Ascending aorta (tissue), 2 donors: ENCODE measurements at places on chromosomes 12 and 14. TPM values are rescaled to one million over a fixed set of nuclear protein-coding genes. Genes with fewer than 3 reads are reported as not detected.

DNA sequence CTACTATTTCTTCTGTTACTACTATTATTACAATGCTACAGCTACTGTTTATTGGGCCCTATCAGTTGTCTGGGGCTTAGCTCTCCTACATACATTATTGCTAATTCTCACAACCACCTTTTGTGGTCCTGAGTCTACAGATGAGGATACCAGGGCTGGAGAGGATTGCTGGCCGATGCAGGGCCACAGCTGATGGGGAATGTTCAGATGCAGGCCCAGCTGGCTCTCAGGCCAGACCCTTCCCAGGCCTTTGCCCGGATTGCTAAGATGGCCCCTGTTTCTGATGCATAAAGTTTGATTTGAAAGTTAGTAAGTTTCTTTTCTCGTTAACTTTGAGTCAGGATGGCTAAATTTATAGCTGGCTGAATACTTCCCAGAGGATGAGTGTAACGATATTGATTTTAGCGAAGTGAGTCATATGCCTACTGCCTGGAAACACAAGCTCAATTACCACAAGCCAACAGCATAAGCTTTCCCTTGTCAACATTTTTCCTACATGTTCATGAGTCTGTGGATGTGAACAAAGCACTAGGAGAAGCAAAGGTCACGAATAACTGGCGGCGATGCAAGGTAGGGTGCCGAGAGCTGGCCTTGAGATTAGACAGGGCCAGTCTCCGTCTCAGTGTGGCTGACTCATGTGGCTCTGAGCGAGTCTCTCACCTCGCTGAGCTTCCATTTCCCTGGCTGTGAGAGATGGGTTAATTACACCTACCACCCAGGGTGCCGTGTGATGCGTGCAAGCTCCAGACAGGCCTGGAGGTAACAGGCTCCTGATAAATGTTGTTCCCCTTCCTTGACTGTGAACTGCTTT is 111.0 kb downstream of the BEGAIN start:
- no peaks in the 10 kb centered on the region for H3K36me3 ChIP-seq
- H3K4me1 ChIP-seq: no peaks in the 10 kb centered on the region
- H3K27ac ChIP-seq: no peak overlapping the region
- H3K27me3 ChIP-seq: no peaks in the 10 kb centered on the region
- DNase-seq: no peak

GRCh38 chr14:48937541-48938195 is 648.5 kb downstream of the RPS29 start:
- H3K4me1 ChIP-seq: no peaks in the 10 kb centered on the region
- no peak overlapping the region for H3K27ac ChIP-seq
- no peak overlapping the region for H3K4me3 ChIP-seq
- no peak for DNase-seq
- no peaks in the 10 kb centered on the region for H3K27me3 ChIP-seq
- no peaks in the 10 kb centered on the region for H3K36me3 ChIP-seq

GRCh38 chr14:67577181-67577808 is 22.8 kb downstream of the PIGH start:
- no peaks in the 10 kb centered on the region for H3K4me1 ChIP-seq
- no peaks in the 10 kb centered on the region for H3K36me3 ChIP-seq
- no peak overlapping the region for H3K27ac ChIP-seq
- no peaks in the 10 kb centered on the region for H3K27me3 ChIP-seq
- H3K4me3 ChIP-seq: no peak overlapping the region

DNA sequence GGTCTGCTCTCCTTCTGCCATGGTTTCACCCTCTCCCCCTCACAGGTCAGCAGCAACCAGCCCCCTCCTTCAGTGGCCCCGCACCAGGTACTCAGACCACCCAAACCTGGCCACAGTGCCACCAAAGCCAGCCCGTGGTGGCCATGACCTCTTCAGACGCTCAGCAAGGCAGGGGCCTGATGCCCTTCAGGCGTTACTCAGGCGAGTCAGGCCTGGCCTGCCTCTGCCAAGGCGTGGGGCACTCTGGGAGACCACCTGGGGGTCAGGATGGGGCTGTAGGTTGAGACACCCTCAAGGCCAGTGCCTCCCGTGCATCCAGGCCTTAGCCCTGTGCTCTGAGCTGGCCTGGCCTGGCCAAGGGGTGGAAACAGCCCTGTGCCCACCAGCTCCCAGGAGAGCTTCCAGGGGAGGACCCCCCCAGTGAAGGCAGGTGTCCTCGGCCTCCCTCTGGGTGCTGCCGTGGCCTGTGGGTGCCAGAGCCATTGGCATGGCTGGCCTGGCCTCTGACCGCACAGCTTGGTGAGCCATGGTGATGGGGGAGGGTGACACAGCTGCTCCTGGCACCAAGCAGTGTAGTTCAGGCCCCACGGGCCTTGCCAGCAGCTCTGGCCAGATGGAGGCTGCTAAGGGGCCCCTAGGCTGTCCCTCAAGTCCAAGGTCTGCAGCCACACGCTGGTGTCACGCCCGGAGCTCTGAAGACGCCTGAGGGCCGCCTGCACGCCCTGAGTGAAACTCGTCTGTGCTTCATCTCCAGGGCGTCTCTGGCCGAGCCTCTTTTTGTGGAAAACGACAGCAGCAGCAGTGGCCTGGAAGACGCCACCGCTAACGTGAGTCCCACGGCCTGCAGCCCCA is 15.1 kb downstream of the XRCC3 start:
- H3K27ac ChIP-seq: peak overlapping the region; percentile 62
- H3K27me3 ChIP-seq: no peaks in the 10 kb centered on the region
- peaks cover 75% of the 10 kb centered on the region for H3K36me3 ChIP-seq

DNA sequence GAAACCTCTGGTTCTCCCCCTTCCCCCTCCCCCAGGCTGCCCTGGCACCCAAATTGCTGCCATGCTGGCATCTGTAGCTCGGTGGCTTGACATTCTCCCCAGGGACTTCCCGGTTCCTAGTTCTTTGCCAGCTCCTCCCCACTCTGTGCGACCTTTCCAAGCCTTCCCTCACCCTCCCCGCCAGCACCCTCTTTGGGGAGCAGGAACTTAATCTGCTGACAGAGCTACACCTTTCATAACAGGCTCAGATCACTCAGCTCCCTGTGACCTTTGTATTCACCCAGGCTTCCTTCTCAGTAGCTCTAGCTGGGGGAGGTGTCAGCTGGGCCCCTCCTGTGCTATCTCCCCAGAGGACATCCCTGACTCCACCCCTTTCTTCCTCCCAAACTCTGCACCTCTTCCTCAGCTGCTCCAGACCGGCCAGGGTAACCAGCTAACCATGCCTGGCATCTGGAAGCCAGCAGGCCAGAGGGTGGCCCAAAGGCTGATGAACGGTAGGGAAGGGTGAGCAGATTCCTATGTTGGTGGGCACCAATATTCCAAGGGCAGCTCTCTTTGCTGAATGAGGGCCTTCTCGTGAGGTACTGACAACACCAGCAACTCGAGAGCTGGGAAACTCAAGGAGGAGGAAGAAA is 1.8 kb upstream of the COX14 start:
- H3K36me3 ChIP-seq: no peaks in the 10 kb centered on the region
- H3K27ac ChIP-seq: peak overlapping the region; percentile 98

DNA sequence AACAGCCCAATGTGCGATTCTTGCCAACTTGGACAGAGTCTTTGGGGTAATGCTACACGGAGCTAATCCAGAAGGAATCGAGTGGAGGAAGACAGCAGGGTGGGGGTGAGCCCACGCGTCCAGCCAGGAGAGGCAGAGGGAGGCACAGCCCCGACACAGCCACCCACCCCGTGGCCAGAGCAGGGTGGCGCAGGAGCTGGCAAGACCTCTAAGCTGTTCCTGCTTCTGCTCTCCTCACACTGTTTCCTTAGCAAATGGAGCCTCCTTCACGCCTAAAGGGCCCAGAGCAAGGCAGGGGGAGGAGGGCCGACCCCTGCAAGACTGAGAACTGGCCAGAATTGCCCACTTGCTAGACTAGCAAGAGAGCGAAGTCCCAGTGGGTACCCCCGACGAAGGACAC is 91.5 kb downstream of the FBXL14 start:
- H3K27me3 ChIP-seq: no peaks in the 10 kb centered on the region
- H3K4me3 ChIP-seq: no peak overlapping the region
- no peaks in the 10 kb centered on the region for H3K36me3 ChIP-seq
- no peak overlapping the region for H3K27ac ChIP-seq

GRCh38 chr12:29744365-29744764 is 39.4 kb downstream of the TMTC1 start:
- no peaks in the 10 kb centered on the region for H3K36me3 ChIP-seq
- peaks cover 3% of the 10 kb centered on the region for H3K4me1 ChIP-seq
- H3K4me3 ChIP-seq: no peak overlapping the region
- H3K27ac ChIP-seq: peak overlapping the region; percentile 44
- H3K27me3 ChIP-seq: no peaks in the 10 kb centered on the region
- no peak for DNase-seq

- no peak overlapping the region for H3K27ac ChIP-seq
- no peak for DNase-seq
- no peak overlapping the region for H3K4me3 ChIP-seq
- peaks cover 7% of the 10 kb centered on the region for H3K4me1 ChIP-seq
- H3K36me3 ChIP-seq: no peaks in the 10 kb centered on the region
- H3K27me3 ChIP-seq: no peaks in the 10 kb centered on the region
Measured at GRCh38 chr12:111942557-111942956, 70.4 kb downstream of the TMEM116 start.

GRCh38 chr12:127214186-127214585 is 1052.8 kb upstream of the TMEM132C start:
- no peaks in the 10 kb centered on the region for H3K27me3 ChIP-seq
- H3K36me3 ChIP-seq: no peaks in the 10 kb centered on the region
- H3K4me3 ChIP-seq: no peak overlapping the region
- DNase-seq: no peak
- no peak overlapping the region for H3K27ac ChIP-seq
- H3K4me1 ChIP-seq: no peaks in the 10 kb centered on the region

- DNase-seq: no peak
- peak overlapping the region; percentile 64 for H3K4me3 ChIP-seq
- peaks cover 5% of the 10 kb centered on the region for H3K4me1 ChIP-seq
- H3K27me3 ChIP-seq: peaks cover 4% of the 10 kb centered on the region
- H3K36me3 ChIP-seq: no peaks in the 10 kb centered on the region
- no peak overlapping the region for H3K27ac ChIP-seq
Measured at GRCh38 chr14:74257078-74257940, 18.1 kb downstream of the VSX2 start.

- peaks cover 3% of the 10 kb centered on the region for H3K4me1 ChIP-seq
- no peaks in the 10 kb centered on the region for H3K36me3 ChIP-seq
- no peak overlapping the region for H3K27ac ChIP-seq
- no peaks in the 10 kb centered on the region for H3K27me3 ChIP-seq
Measured at GRCh38 chr12:56461235-56462159, 6.9 kb upstream of the SPRYD4 start.

DNA sequence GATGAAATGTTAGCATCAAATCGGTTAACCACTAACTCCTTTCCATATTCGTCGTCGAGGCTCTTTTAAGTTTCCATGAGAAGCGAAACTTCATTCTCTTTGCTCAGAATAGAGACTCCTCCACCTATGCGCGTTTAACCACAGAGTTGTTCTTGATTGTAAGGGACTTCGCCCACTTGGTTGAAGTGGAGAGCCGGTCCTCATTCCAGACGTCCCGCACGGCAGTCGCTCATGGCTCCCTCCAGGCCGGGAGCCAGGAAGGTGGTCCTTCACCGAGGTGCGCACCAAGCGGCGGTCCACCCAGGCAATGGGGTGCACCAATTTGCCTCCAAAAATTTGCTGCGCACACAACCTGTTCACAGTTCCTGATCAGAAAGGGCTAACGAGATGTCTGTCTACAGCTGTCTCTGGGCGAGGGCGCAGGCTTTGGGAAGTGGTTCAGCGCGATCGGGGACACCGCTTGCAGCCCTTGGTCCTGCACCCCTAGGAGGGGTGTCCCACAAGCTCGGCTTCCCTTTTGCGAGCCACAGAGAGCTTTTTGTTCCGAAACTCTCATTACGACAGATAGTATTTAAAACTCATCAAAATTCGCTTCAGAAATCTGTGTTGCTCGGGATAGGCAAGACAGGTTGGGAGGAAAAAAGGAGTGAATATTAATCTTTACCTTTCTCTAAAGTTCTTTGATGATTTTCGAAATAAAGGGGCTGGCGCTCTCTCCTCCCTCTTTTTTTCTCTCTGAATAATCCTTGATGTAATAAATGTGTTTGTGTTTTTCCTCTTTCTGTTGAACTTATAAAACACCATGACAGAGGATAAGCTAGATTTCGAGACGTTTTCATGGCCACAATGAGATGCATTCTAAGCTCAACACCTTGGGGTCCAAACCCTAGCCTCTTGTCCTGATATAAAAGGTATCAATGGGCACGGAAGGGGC is 6.4 kb upstream of the ALX1 start:
- H3K27me3 ChIP-seq: peaks cover 7% of the 10 kb centered on the region
- H3K4me1 ChIP-seq: no peaks in the 10 kb centered on the region
- no peak overlapping the region for H3K27ac ChIP-seq
- DNase-seq: no peak
- H3K4me3 ChIP-seq: no peak overlapping the region

DNA sequence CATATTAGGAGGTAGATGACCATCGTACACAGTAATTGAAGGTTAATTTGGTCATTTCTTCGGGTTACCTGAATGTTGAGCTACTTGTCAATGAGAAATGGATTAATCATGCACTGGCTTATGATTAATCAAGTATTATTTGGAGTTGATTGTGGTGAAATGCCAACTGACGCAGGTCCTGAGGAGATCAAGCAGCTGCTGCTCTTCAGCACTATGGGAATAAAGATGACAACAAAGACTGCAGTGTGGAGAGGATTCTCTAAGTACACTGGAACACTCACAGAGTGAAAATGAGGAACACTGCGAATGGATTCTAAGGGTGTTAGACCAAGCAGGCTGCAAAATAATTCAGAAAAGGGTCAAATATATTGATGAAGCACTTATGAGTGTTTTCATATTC is 202.8 kb upstream of the DIO2 start:
- no peak overlapping the region for H3K4me3 ChIP-seq
- H3K4me1 ChIP-seq: no peaks in the 10 kb centered on the region
- H3K27ac ChIP-seq: no peak overlapping the region
- no peaks in the 10 kb centered on the region for H3K27me3 ChIP-seq

DNA sequence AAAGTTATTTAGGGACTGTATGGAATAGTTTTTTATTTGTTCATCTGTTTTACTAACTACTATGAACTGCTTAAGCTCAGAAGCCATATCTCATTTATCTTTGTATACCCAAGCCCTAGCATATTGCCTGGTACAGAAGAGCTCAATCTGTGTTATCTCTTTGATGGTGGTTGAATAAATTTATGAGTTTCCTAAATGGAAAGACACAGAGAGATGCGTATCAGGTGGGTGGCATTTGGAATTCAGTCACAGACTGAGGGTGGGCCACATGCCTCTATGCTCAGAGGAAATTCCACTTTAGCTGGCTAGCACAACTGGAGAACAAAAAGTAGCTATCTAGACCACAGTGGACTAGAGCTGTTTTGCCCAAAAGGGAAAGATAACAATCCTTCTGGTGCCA is 145.5 kb downstream of the SLC6A15 start:
- no peak for DNase-seq
- no peaks in the 10 kb centered on the region for H3K36me3 ChIP-seq
- no peaks in the 10 kb centered on the region for H3K27me3 ChIP-seq
- H3K4me1 ChIP-seq: no peaks in the 10 kb centered on the region
- H3K4me3 ChIP-seq: no peak overlapping the region

ADAMTS20 gene
- not detected for total RNA-seq

MIPOL1 gene
- 8.6 TPM for total RNA-seq

DAO gene
- not detected for total RNA-seq
